Activated T-cell treated with anti-CD3 and anti-CD28 coated beads, Interleukin-2, amount 50 U/mL, for 24 hours (primary cell): ENCODE measurements at places on chromosomes 13 and 19.

- peak; percentile 68 for DNase-seq
These were observed 3.1 kb upstream of the CTXN1 start for GRCh38 chr19:7928741-7929701.

GRCh38 chr13:91762957-91763356 is 364.5 kb downstream of the GPC5 start:
- no peak for DNase-seq

DNA sequence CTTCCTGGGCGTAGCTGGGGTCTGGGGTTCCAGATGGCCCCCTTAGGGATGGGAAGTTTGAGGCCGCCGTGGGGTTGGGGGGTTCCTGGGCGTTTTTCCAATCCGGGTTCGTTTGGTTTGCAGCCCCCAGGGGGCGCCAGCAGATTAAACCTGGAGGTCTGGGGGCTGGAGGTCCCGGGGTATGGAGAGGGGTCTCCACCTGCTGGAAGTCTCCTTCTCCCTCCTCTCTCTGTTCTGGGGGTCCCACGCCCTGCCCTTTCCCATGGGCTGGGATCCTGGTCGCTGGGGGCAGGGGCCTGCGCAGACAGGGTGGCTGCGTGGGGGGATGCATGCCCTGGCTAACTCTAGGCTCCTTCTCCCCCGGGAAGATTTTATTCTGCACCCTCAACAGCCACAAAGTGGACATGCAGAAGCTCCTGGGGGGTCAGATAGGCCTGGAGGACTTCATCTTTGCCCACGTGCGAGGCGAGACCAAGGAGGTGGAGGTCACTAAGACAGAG is 899 bp downstream of the GIPC3 start:
- peak; percentile 63 for DNase-seq

DNA sequence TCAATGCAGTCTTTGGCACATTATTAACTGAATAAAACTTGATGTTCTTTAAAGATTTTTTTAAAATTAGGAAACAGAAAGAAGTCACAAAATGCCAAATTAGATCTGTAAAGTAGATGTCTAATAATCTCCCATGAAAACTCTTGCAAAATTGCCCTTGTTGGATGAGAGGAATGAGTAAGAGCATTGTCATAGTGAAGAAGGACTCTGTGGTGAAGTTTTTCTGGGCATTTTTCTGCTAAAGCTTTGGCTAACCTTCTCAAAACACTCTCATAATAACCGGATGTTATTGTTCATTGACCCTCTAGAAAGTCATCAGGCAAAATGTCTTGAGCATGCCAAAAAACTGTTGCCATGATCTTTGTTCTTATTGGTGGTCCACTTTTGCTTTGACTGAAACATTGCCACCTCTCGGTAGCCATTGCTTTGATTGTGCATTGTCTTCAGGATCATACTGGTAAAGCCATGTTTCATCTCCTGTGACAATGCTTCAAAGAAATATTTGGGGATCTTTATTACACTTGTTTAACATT is 549.3 kb downstream of the LIG4 start:
- DNase-seq: no peak

DNA sequence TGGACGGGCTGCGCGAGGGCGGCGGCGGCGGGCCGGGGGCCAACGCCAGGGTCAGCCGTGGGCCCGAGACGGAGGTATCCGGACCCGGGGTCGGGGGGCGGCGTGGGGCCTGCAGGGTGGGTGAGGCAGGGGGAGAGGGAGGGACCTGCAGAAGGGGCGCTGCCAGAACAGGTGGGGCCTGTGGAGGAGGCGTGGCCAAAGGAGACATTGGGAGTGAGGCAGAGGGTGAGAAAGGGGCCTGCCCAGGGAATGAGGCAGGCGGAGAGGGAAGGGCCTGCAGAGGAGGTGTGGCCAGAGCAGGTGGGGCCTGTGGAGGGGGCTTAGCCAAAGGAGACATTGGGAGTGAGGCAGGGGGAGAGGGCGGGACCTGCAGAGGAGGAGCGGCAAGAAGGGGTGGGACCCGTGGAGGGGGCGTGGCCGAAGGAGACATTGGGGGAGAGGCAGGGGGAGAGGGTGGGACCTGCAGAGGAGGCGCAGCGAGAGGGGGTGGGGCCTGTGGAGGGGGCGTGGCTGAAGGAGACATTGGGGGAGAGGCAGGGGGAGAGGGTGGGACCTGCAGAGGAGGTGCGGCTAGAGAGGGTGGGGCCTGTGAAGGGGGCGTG is 4.2 kb downstream of the PRR36 start:
- DNase-seq: no peak

- no peak for DNase-seq
These were observed 50.7 kb downstream of the ACSBG2 start for GRCh38 chr19:6185835-6186834.

DNA sequence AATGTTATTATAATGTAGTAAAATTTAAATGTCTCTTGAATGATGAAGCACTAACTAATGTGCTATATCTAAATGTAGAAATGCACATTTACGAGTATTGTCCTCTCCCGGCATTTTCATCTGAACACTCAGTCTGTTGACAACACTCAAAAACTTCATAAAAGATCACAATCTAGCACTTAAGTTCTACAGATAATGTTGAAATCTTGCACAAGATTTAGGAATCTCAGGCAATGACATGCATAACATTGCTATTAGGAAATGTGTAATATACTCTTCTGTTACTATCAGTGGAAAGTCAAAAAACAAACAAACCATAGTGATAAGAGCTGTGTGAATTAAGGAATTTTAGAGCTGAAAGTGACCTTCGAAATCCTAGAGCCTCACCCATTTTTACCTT is 37.5 kb upstream of the XPO4 start:
- DNase-seq: no peak

- DNase-seq: no peak
These were observed 77.3 kb downstream of the SLC6A16 start for GRCh38 chr19:49247676-49248075.

- no peak for DNase-seq
These were observed 33.4 kb upstream of the KLF5 start for GRCh38 chr13:73025217-73026012.

- peak; percentile 82 for DNase-seq
These were observed 5.8 kb upstream of the TPM4 start for GRCh38 chr19:16070366-16070990.
